NCI-H2227 treated with DMSO at 0.1 percent for 48 hours (cell line): ENCODE measurements at places on chromosomes 5 and 9.
A peak's percentile ranks its signal among the peaks of the same experiment; 100 is the strongest.

- no peak for DNase-seq
Observed at GRCh38 chr5:61802456-61802855, 470.4 kb downstream of the ZSWIM6 start.

- DNase-seq: no peak
Observed at GRCh38 chr5:169448826-169449225, 134.7 kb upstream of the SPDL1 start.

DNA sequence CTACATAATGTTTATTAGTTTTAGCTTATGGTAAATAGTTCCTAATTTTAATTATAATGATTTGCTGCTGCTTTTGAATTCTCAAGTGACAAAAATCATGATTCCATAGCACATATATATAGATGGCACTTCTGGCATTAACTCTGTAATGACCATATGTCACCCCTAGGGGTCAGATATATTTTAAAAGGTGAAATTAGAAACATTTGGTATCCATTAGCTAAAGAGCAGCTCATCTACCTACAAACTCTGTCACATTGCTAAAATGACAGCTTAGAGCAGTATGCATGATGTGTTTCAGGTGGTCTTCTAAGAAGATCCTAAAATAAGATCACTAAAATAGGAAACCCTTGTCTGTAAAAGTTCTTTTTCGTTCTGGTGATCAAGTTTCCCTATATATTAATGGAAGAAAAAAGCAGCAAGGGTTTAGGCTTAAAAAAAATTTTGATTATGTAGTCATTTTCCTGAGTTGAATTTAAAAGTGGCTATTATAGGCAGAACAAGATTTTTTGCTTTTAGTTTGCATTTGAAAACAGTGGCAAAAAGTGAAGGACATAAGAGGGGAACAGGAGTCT lies 157.7 kb upstream of the POU5F2 start:
- peak; percentile 41 for DNase-seq

- DNase-seq: no peak
Observed at GRCh38 chr9:89469003-89469402, 28.9 kb downstream of the SEMA4D start.

DNA sequence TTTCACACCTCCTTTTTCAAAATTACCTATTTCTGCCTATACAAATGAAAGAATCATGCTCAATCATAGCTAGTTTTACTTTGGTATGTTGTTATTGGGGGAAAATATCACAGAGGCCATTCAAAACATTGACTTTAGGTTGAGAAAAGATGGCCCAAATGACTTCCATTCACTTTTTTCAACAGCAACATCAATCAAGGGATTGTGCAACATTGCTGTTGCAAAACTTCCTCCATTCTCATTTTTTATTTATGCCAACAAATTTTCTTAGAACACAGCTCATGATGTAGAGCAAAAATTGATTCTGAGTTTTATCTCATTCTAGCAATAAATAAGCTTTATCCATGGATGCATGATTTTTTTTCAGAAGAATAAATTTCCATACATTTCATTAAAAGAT lies 93.6 kb upstream of the RORB start:
- no peak for DNase-seq

DNA sequence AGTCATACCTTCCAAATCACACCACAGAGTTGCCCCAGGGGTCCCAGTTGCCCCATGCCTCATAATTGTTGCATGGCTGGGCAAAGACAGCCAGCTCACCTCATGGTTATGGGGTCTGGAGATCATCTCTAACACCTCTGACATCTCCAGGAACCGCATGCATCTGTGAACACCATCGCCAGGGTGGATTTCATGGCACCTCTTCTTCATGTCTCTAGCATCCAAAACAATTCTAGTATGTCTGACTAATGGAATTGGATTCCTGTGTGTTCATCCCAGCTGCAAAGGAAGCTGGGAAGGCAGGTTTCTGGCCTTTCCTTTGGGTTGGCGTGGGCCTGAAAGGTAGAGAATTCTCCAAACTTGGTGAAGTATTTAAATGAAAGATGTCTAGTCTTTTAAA lies 122.3 kb upstream of the ABCA1 start:
- no peak for DNase-seq

GRCh38 chr5:125227333-125228095 lies 481.1 kb upstream of the ZNF608 start:
- peak; percentile 8 for DNase-seq

GRCh38 chr9:4665357-4665756 lies 923 bp downstream of the SPATA6L start:
- DNase-seq: no peak

DNA sequence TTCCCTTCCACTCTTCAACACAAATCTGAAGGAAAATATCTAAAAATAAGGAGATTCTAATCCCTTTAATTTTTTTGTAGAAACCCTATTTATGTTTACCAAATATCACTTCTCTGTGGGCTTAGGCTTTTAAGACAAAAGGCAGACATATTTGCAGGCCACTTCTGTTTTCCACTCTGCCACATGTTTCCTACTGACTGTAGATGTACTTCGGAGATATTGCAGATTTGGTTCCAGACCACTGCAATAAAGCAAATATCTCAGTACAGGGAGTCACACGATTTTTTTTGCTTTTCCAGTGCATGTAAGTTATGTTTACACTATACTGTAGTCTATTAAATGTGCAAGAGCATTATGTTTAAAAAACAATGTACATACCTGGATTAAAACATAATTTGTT lies 219.0 kb downstream of the SREK1 start:
- DNase-seq: no peak

DNA sequence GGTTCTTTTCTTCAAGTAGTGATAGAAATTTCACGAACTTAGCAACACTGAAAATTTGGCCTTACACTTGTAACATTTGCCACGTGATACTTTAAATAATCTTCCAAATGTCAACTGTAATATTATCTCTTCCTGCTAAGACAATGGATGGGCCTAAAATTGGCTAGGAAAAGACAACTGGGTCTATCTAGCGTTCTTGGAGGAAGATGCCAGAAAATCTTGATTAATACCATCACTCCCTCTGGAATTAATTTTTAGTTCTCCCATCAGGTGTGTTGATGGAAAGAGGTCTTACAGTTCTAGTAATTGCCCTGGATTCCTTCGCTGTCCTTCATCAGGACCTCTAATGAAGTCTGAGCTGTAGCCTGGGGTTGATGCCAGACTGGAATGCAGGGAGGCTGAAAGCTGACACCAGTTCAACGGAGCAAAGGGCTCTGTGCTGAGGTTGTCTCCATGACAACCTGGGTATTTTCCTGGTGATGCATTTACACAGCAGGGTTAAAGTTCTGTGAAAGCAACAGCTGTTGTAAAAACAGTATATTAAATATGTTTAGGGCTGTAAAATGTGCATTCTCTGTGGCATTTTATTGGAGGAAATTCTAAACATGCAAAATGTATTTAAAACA lies 92.3 kb downstream of the GAS1 start:
- no peak for DNase-seq

GRCh38 chr9:88533951-88534455 lies 975 bp upstream of the NXNL2 start:
- no peak for DNase-seq

DNA sequence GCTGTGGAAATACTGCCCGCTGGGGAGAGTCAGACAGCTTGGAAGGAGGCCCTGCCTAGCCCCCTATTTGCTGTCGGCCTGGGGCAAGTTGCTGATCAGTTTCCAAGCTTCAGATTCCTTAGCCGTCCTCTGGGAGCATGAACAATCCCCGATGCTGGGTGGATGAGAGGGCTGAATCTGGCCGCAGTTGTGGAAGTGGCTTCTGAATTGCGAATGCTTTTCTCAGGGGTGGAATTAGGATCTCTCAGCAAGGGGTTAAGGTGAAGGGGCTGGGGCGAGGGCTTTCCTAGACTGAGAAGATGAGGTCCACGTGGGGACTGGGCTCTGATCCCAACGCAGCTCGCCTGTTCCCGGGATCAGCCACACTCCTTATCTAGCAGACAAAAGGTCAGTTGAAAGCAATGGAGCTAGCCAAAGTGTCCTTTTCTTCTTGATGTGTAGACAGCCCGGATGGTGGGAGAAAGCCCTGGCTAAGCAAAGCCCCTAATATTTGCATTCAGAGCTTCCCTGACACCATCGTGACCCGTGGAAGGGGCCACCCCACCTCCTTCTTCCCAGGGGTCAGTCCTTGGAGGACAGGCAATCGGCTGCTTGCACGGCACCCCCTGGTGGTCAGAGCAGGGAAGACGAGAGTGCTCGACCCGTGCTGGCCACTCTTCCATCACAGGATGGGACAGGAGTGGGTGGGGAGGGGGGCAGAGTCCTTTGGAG lies 54.9 kb downstream of the COL15A1 start:
- no peak for DNase-seq

DNA sequence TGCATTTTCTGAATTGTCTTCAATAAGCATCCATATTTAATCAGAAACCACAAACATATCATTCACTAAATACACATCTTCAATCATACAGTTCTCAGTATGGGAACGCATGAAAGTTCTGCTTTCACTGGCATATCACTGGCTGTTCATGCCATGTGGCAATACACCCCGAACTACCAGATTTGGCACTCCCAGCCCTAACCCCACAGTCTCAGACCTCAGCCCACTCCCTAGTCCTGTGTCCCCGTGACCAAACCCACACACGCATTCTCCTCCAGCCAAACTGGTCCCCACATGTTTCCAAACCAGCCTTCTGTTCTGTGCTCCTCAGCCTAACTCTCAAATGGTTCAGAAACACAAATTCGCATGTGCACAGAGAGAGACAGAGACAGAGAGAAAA lies 20.6 kb downstream of the KCNMB1 start:
- no peak for DNase-seq

DNA sequence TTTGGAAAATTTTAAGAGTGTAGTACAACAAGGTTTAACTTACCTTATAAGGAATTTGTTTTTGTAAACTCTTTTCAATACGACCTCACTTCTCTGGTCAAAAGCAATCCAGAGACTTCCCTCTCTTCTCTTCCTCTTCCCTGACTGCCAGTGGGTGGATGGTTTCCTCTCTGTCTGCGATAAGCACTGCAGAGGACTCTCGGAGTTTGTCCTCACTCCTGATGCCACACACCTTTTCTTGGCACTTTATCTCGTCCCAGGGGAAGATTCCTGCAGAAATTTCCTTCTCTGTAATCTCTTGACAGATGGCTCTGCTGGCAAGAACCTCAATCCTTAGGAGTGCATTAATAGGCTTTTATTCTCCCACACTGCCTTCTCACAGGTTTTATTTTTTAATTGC lies 641.6 kb downstream of the NR2F1-AS1 start:
- DNase-seq: no peak

GRCh38 chr9:14158136-14158813 lies 155.7 kb downstream of the NFIB start:
- DNase-seq: no peak

DNA sequence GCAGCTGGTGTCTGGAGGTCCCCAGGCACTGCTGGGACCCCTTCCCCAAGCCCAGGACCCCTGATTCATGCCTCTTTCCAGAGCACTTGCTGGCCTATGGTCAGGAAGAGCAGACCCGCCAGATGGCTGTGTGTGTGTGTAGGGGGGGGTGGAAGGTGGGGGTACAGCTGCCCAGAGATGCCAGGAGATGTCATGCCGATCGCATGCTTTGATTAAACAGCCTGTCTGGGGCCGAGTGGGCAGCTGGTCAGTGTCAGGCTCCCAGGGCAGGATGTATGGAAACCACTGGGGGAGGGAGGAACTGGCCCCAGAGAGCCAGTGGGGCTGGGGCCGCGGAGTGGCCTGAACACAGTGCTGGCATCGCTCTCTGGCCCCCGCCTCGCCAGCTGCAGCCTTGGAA lies 23.7 kb downstream of the RXRA start:
- DNase-seq: no peak

DNA sequence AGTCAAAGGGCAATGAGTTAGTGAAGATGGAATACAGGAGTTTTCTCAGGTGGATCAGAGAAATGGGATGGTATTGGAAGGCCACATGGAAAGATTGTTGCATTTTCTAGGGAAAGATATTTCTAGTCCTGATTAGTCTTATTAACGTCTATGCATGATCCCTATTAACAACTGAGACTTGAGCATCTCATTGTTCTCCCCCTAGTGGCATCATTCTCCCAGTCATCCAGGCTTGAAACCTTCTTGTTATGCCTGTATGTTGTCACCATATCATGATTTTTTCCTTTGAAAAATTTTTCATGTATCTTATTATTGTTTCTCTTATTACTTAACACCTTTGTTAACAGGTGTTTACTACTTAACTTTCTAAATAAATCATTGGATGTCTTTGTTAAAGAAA lies 34.4 kb downstream of the KIF2A start:
- no peak for DNase-seq

- peak; percentile 84 for DNase-seq
Observed at GRCh38 chr5:24644761-24645160, at the start of gene CDH10. Gene CDH10, minus strand, starts transcription at chr5:24644978. Its CDS starts 51,488 bp downstream, at chr5:24593490.

DNA sequence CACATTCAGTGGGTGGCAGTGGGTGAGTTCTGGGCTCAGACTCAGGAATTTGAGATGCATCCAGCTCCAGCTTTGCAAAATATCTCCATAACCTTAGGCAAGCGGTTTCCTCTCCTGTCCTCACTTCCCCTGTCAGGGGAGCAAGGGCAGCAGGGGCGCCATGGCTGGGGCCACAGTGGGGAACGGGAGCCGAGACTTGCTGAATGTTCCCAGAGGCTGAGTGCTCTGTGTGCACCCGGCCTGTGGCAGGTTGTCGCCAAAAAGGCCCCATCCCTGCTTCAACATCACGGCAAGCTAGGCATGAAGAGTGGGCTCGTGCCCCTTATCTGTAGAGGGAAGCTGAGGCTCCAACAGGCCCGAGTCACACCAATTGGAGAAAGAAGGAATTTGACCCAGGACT lies 268.8 kb downstream of the NSG2 start:
- no peak for DNase-seq
